ENCODE measurements at places on chromosomes 6 and 20.

GRCh38 chr6:55276745-55277530 lies 50.3 kb upstream of the GFRAL start:
- peak; percentile 58 for DNase-seq

DNA sequence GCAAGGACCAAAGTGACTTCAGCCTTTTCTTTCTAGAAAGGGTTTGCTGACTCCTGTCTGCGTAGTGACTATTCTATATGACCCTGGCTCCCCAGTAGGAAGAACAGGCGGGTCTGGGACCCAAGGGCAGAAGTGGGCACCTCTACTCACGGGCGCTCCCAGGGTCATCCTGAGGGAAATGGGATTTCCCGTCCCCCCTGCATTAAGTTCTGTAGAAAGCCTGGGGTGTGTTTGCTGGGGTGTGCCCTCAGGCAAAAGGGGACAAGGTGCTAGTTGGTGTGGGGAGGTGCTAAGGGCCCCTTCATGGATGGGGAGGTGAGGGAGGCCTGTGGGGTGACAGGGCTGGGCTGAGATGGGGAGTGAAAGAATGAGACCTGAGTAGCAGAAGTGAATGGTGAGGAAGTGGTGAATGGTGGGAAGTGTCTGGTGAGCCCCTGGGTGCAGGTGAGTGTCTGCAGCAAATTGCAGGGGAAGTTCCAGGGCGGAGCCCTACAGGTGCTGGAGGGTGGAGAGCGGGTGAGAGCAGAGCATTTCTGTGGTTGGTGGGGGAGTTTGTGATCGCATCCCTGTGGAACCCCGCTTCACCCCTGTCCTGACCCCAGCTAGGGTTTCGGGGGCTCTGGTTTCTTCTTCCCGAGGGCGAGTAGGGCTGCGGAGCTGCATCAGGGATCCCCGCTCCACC lies 21.1 kb downstream of the RAET1L start:
- DNase-seq, result no peak

DNA sequence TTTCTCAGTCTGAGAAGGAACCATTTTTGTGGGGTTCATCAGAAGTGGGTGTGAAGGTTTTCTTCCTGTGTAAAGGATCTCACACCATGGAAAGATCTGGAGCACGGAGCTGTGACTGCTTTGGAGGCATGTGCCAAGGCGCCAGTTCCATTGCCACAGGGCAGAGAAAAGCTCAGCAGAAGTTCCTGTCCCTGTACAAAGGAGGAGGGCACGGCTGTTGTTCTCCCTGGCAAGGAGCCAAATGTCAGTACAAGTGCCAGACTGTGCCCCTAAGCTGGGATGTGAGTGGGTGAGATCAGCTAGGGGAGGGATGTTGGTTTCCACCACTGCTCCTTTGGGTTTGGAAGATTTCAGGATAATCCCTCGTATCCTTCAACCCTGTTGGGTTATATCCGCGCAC lies 117.3 kb downstream of the CRYBG1 start:
- DNase-seq, result no peak

DNA sequence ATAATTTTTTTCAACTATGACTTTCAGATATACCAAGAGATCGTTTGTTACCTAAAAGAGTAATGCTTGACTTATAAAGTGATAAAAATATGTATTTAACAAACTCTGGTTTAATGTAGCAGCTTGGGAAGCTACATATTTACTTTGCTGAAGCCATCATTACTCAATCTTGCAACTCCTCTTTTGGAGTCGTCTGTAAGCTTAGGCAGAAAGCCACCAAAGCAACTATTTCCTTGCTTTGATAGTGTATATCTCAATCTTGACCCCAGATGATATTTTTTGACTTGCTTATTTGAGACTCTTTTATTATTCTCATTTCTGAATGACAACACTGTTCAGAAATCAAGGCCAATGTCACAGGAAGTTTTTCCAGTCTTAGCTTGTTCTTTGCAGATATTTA lies 183.0 kb downstream of the SAMD5 start:
- no peak for DNase-seq

DNA sequence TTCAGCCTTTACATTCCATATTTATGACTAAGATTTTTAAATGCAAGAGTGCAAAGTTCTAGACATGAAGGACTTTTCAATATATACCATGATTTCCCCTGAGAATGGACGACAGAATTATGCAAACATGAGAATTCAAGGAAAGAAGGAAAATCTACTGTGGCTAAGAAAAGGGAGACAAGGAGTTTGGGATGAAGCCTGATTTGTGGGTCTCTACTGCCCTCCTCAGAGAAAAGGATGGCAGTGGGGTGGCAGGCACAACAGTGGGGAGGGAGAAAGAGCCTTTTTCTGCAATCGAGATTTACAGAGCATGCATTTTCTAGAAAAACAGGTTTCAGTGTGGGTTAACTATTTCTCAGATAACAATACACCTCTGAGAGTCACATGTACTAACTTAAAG lies 466.9 kb upstream of the NRSN1 start:
- DNase-seq, result peak; percentile 6

- peak; percentile 76 for DNase-seq
Observed at GRCh38 chr20:49534255-49534712, 33.7 kb downstream of the PTGIS start.

GRCh38 chr20:50238081-50238800 lies 47.6 kb downstream of the CEBPB start:
- no peak for DNase-seq

- DNase-seq, result no peak
Observed at GRCh38 chr6:51203504-51203903, 384.8 kb downstream of the TFAP2B start.

DNA sequence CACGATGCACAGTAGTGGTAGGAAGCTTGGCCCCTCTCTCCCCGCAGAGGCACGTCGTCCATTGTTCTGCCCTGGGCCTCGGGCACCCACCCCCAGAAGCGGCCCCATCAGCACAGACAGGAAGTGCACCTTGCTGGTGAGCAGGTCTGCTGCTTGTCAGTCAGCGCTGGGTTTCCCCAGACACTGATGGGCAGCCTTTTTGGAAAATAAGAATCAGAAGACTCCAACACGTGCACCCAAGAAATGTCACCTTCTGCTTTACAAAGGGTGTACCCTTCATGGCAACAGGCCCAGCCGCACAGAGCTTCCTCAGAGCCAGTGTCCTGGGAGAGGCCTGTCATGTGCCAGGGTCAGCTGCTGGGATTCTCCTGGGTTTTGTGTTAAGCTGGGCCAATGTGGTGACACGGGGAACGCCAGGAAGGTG lies 34.7 kb upstream of the IRF4 start:
- DNase-seq, result no peak

DNA sequence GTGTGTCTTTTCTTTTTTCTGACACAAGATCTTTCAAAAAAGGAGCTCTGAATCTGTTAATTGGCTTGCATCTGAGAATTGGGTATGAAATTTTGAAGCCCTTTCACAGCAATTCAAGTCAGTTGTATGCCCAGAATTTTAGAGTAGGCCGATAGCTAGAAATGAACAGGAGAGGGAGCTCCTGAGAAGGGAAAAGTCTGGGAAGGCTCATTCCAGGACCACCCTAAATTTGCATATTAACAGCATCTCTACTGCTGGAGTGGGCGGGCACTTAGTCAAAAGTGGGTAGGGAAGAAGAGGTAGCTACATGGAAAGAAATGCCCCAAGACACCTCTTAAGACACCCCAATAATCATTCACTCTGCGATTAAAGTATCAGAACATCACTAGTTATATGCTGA lies 928.3 kb downstream of the TBC1D32 start:
- DNase-seq, result no peak

DNA sequence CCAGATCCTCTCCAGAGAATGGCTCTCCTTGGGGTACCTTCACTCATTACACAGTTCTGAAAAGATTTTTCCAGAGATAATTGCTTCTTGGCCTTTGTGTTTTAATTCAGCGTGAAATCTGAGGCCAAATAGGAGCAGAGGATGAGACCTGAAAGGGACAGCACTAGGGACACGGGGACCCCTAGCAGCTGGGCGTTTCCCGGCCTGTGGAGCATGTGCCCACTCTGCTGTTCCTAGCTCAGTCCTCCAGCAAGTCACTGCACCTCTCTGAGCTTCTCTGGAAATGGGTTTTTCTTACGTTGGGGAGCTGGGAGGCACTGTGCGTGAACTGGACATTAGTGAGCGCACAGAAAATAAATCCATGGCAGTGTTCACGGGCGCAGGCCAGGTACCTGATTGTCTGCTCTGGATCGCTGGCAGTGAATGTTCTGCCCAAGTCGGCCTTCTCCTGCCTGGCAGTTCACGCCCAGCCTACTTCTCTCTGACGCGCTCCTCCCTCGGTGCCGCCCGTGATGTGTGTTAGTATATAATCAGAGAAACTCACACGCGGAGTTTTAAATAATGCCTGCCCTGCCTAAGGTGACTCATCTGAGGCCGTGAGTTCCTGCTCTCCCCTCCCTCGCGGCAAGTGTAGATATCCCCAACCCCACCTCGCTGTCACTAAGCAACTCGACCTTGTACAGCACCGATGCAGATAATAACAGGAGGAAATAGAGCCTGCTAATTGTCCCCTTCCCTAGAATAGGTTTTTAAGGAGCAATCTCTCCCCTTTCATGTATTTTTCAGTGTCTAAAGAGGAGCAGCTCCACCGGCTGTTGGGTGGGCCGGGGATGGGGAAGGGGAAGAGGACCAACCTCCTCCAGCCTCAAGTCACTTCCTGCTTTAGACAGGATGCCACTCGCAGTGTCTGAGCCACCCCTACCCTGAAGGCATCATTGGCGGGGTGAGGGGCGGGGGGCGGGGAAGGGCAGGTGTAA lies 2.7 kb upstream of the TUBB2A start:
- peak; percentile 92 for DNase-seq

DNA sequence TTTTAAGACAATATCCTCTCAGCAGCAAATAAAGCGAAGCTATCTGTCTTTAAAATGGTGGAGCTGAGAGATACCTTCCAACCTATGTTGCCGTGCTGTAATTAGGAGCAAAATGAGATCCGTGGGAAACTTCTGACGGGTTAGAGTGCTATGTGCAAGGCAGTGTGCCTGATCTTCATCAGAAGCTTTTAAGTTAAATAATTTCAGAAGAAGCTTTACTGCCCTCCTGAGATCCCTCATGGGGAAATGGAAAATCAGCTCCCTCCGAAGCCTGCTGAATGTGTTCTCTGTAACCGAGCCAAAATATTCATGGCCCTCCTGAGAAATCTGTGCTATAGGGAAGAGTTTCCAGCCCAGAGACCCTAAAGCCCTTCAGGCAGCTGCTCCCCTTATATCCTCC lies 43.7 kb upstream of the TBC1D7 start:
- no peak for DNase-seq

DNA sequence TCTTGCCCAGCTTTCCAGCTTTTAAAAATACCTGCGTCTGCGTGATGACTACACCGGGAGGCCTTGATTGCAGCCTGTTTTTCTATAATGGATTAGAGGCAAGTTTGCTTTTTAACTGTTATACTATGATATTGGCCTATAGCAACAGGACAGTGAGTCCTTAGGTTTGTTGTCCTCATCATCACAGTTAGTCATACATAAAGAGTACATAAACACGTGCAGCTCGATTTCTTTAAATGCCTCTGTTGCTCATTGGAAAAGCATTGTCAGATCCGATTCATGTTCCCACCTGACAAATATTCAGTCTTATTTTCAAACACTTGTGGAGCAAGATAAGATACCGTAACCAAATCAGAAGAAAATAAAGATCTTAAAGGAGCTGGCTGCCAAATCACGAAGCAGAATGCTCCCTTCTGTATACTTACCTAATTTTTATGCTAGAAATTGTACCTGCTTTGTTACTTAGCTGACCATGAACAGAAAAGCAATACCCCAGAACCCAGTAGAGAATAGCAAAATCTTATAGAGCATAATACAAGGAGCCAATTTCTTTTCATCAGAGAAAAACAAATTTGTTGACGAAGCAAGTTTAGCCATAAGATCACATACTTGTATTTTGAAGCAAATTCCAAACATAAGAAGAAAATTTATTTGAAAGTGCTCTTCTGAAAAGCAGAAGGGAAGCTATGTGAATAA lies 100.4 kb downstream of the TMEM200A start:
- DNase-seq, result no peak

DNA sequence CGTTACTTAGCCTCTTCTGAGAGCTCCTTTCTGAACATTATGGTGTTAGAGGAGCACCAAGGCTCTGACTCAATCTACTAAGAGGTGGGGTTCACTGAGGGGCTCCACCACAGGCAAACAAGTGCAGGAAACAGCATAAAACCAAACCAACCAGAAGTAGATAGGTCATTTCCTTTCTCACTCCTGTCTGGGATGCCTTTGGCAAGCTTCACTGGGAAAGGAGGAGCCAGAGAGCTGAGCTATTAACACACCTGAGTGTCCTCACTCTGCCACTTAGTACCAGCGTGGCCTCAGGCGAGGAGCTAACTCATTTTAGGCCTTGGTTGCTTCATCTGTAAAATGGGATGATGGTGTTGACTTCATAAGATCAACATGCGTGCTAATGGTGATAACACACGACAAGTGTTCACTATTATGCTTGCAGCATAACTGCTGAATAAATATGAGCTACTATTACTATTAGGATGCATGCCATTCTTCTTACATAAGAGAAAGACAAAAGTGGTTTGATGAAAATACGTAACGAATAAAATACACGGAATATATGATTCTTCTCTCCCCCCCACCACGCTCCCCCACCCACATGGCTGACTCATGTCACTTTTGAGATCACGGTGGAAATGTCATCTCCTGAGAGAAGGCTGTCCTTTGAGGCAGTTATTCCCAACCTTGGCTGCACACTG lies 185.4 kb downstream of the BCAS1 start:
- DNase-seq, result no peak

GRCh38 chr6:16559071-16559470 lies 202.2 kb downstream of the ATXN1 start:
- no peak for DNase-seq

DNA sequence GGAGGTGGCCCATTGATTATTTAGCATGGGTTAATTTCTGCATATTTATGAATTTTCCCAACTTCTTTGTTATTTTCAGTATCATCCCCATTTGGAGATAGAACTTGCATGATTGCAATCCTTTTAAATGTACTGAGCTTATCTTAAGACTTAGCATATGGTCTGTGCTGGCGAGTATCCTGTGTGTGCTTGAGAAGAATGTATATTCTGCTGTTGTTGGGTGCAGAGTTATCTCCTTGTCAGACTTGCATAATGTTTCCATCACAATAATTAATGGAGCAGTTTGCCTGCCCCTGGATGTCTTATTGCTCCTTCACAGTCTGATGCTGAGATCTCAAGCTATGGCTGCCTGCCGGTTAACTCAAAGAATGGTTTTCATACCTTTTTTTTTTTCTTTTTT lies 112.6 kb downstream of the CDYL start:
- no peak for DNase-seq

- no peak for DNase-seq
Observed at GRCh38 chr6:126682440-126682839, 342.5 kb downstream of the CENPW start.

DNA sequence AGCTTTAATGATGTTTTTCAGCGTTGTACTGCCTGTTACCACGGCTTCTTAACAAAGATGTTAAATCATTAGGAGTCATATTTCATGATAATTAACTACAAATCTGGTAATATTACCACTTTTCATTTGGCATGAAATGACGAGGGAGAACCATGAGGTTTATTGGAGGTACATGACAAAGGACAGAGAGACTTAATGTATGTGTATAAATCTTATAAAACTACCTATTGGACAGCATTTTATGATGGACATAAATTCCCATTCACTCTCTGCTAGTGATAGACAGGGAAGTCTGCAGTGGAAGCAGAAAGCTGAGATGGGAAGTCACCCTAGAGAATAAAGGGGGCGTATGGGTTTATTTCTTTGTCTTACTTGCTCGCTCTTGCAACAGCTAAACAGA lies 949.9 kb upstream of the FLRT3 start:
- no peak for DNase-seq
